ENCODE measurements at places on chromosomes 1 and 21.

DNA sequence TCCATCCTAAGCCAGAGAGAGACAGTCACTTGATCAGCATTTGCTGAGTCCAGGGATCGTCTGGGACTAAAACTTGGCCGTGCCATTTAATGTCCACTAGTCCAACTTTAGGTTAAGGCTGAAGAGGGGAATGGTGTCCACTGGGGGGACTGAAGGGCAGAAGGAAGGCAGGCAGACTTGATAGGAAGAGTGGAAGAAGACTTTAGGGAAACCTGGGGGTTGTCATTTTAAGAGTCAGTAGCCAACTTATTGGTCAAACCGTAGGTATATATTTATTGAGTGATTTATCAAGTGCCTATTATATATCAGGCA is 1.3 kb upstream of the LMOD1 start:
- DNase-seq = no peak
- H3K36me3 ChIP-seq = no peaks in the 10 kb centered on the region
- H3K4me3 ChIP-seq = no peak overlapping the region
- peaks cover 55% of the 10 kb centered on the region for H3K27me3 ChIP-seq

- H3K4me1 ChIP-seq = peaks cover 40% of the 10 kb centered on the region
- peak; percentile 55 for DNase-seq
- H3K27me3 ChIP-seq = peaks cover 10% of the 10 kb centered on the region
- H3K27ac ChIP-seq = peak overlapping the region; percentile 61
Measured at GRCh38 chr1:165871311-165872067, 44.1 kb downstream of the UCK2 start.

GRCh38 chr1:196590959-196591358 is 17.3 kb downstream of the KCNT2 start:
- H3K36me3 ChIP-seq = no peaks in the 10 kb centered on the region
- H3K4me3 ChIP-seq = no peak overlapping the region
- no peaks in the 10 kb centered on the region for H3K27me3 ChIP-seq
- no peaks in the 10 kb centered on the region for H3K4me1 ChIP-seq
- H3K27ac ChIP-seq = no peak overlapping the region

DNA sequence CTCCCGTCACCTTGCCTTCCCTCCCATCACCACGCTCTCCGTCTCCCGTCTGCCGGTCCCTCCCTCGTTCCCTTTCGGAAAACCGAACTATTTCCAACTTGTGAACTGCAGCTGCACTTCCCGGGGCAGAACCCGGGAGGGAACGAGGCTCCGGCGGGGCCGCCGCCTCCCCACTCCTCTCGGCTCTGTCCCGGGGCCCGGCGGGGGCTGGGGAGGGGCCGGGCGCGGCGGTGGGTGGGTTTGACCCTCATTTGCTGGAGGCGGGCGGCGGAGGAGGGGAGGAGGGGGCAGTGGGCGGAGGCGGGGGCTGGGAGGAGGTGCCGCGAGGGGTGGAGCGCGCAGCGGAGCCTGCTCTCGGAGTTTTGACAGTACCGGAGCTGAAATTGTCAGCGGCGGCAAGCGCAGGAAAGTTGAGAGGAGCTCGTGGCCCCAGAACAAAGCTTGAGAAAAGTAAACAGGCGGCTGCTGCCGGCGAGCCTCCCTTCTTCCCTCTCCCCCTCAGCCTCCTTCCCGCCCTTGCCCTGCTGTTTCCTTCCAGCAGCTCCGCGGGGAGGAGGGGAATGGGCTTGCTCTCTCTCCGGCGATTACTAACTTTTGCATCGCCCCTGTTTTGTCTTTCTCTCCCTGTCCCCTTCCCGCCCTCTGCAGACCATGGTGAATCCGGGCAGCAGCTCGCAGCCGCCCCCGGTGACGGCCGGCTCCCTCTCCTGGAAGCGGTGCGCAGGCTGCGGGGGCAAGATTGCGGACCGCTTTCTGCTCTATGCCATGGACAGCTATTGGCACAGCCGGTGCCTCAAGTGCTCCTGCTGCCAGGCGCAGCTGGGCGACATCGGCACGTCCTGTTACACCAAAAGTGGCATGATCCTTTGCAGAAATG is 2.9 kb downstream of the LMO4 start:
- peaks cover 41% of the 10 kb centered on the region for H3K4me1 ChIP-seq

GRCh38 chr1:60073605-60074278 is at the start of gene C1orf87:
C1orf87 (minus strand) TSS chr1:60073770; CDS start chr1:60072643, 1,127 bp downstream.
- H3K27me3 ChIP-seq = peaks cover 28% of the 10 kb centered on the region
- H3K36me3 ChIP-seq = no peaks in the 10 kb centered on the region
- H3K27ac ChIP-seq = no peak within 1 kb of the TSS

- H3K4me3 ChIP-seq = no peak overlapping the region
- no peaks in the 10 kb centered on the region for H3K4me1 ChIP-seq
- no peaks in the 10 kb centered on the region for H3K36me3 ChIP-seq
- no peaks in the 10 kb centered on the region for H3K27me3 ChIP-seq
- no peak for DNase-seq
Measured at GRCh38 chr1:96306809-96307560, 414.6 kb upstream of the PTBP2 start.

DNA sequence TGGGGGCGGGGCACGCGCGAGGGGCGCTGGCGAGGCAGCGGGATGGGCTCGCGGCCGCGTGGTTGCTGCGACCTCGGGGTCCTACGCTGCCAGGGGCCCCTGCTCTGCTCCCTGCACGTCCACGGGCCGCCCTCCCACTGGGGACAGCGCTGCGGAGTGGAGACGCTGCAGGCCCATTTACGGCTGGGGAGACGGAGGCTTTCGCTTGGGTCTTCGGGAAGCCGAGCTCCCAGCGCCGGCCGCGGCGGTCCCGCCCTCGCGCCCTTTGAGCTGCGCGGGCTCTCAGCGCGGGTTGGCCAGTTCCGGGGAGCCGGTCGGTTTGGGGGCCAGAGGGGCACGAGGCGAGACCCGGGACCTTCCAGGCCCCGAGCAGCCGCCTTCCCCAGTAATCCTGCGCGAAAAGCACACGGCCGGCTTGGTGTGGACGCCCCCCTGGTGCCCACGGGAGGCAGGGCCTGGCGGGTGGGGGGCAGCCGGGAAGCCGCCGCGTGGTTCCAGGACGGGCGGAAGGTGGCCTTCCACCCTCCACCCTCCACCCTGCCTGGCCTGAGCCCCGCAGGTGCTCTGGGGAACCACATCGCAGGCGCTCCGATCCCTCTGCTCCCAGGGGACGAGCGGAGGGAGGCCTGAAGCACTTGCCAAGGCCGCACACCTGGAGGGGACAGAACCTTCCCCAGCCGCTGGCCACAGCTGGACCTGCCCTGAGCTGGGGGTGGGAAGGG is 570 bp upstream of the PEX10 start:
- peak overlapping the region; percentile 16 for H3K27ac ChIP-seq
- H3K27me3 ChIP-seq = no peaks in the 10 kb centered on the region
- DNase-seq = no peak
- peak overlapping the region; percentile 92 for H3K4me3 ChIP-seq

DNA sequence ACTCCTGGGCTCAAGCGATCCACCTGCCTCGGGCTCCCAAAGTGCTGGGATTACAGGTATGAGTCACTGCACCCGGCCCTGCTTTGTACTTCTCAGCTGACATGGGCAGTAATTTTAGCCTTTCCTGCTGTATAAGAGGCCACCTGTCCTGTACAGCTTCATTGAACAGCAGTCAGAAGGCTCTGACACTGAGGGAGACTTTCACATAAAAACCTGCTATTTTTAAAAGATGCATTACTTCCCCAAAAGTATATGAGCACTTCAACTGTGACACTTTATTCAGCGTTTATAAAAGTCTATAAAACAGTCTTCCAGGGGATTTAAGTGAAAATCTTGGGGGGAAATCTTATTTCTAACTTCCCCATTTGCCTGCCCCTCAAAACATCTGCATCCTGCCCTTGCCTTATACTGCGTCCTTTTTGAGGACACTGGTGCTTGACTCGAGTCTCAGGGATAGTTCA is 17.6 kb downstream of the RNU5D-1 start:
- no peak overlapping the region for H3K27ac ChIP-seq
- H3K27me3 ChIP-seq = peaks cover 13% of the 10 kb centered on the region
- H3K4me1 ChIP-seq = peaks cover 32% of the 10 kb centered on the region
- DNase-seq = no peak

- no peaks in the 10 kb centered on the region for H3K36me3 ChIP-seq
- no peak for DNase-seq
- H3K27ac ChIP-seq = no peak overlapping the region
- peaks cover 5% of the 10 kb centered on the region for H3K27me3 ChIP-seq
Measured at GRCh38 chr1:175857756-175858155, 114.4 kb upstream of the TNR start.

DNA sequence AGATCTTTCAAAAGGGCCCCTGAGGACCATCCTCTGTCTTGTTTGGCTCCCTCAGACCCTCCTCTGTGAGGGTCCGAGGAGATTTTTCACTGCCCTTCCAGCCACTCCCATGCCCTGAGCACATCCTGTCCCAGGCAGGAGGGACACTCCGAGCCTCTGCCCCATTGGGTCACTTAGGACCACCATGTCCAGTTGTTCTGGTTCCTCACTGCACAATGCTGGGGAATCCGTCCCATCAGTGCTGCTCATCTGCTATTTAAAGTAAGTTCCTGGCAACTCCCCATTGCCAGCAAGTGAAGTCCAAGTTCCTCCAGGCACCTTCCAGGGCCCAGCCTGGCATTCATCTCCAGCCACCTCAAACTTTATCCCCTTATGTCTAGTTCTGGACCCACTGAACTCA is 117.5 kb upstream of the GRIK3 start:
- peaks cover 4% of the 10 kb centered on the region for H3K27me3 ChIP-seq
- DNase-seq = no peak
- H3K4me3 ChIP-seq = no peak overlapping the region
- no peaks in the 10 kb centered on the region for H3K36me3 ChIP-seq

DNA sequence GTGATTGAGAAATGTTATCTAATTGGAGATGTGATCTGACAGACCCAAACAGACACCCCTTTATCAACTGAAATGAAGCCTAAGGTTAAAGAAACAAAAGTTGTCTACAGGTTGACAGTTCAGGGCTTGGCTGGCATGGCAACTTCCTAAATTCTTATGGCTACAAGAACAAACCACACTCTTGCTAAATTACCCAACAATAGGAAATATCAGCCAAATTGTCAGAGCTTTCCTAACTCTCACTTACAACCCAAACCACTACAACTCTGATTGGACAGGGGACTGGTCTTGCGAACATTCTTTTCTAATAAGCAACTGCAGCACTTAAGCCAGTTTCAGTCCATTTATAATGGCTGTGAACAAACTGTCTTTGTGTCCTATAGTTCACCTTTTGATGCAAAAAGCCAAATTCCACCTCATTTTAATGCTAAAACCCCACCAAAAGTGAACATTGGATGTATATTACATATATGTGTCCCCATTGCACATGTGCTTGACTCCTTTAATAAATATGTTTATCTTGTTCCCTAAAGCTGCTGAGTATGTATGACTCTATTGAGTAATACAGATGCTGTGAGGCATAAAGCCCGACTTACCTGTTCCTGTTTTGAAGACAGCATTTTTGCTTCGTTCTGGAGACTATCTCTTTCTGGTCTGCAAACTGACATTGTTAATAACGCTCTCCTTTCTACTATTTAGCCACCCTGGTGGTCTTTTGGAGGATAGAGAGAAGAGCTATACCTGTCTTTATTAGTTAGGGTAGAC is 101.3 kb upstream of the HMCN1 start:
- peaks cover 3% of the 10 kb centered on the region for H3K27me3 ChIP-seq
- no peak overlapping the region for H3K4me3 ChIP-seq
- H3K36me3 ChIP-seq = peaks cover 26% of the 10 kb centered on the region
- H3K4me1 ChIP-seq = peaks cover 25% of the 10 kb centered on the region

- no peak for DNase-seq
- H3K4me3 ChIP-seq = peak overlapping the region; percentile 61
- H3K4me1 ChIP-seq = peaks cover 4% of the 10 kb centered on the region
- peaks cover 2% of the 10 kb centered on the region for H3K36me3 ChIP-seq
Measured at GRCh38 chr1:56773341-56774066, 45.7 kb downstream of the FYB2 start.

- no peak overlapping the region for H3K27ac ChIP-seq
- H3K27me3 ChIP-seq = no peaks in the 10 kb centered on the region
- no peak for DNase-seq
- H3K36me3 ChIP-seq = peaks cover 8% of the 10 kb centered on the region
Measured at GRCh38 chr1:181398544-181398943, 84.8 kb upstream of the CACNA1E start.

- no peak overlapping the region for H3K4me3 ChIP-seq
- H3K36me3 ChIP-seq = peaks cover 8% of the 10 kb centered on the region
- no peak overlapping the region for H3K27ac ChIP-seq
- peaks cover 33% of the 10 kb centered on the region for H3K4me1 ChIP-seq
- DNase-seq = no peak
Measured at GRCh38 chr1:167711797-167712196, 10.0 kb upstream of the MPZL1 start.

- H3K4me3 ChIP-seq = no peak overlapping the region
- peaks cover 8% of the 10 kb centered on the region for H3K36me3 ChIP-seq
- H3K4me1 ChIP-seq = no peaks in the 10 kb centered on the region
- DNase-seq = no peak
- no peak overlapping the region for H3K27ac ChIP-seq
Measured at GRCh38 chr1:114771992-114772391, 8.5 kb downstream of the SIKE1 start.

DNA sequence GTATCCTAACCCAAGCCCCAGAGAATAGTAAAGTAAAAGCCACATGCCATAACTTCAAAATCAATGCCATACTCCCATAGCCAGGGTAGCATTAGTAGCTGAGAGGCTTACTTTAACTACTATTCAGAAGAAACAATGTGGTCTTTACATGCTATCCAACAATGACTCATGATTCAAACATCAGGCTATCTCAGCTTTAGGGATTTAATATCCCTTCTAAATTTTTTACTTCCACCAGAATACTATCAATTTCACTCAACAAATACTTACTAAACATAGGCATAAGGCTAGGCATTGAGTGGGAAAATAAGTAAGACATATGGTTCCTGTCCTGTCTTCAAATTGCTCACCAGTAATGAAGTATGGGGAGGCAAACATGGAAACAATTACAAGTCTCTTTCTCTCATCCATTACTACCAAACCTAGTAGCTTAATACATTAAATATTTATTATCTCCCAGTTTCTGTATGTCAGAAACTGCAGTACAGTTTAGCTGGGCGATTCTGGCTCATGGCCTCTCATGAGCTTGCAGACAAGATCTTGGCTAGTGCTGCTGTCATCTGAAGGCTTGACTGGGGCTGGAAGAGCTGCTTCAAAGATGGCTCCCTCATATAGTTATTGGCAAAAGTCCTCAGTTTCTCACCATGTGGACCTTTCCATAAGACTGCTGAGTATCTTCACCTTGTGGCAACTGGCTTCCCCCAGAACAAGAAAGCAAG is 30.7 kb downstream of the EVI5 start:
- H3K27ac ChIP-seq = no peak overlapping the region
- DNase-seq = no peak
- H3K36me3 ChIP-seq = no peaks in the 10 kb centered on the region
- no peak overlapping the region for H3K4me3 ChIP-seq
- no peaks in the 10 kb centered on the region for H3K4me1 ChIP-seq

- no peak for DNase-seq
- no peaks in the 10 kb centered on the region for H3K36me3 ChIP-seq
- H3K4me3 ChIP-seq = peak overlapping the region; percentile 94
- peak overlapping the region; percentile 84 for H3K27ac ChIP-seq
Measured at GRCh38 chr21:42495765-42496119, 282 bp downstream of the RSPH1 start.
